Endothelial cell (in vitro differentiated cells): ENCODE measurements at places on chromosomes 6 and 20. TPM values are rescaled to one million over a fixed set of nuclear protein-coding genes. Genes with fewer than 3 reads are reported as not detected.
A peak's percentile ranks its signal among the peaks of the same experiment; 100 is the strongest.

GRCh38 chr6:68226460-68226859, 408.6 kb upstream of the ADGRB3 start:
- H3K4me3 ChIP-seq, result no peak overlapping the region
- peaks cover 1% of the 10 kb centered on the region for H3K27me3 ChIP-seq
- peak; percentile 8 for DNase-seq
- no peaks in the 10 kb centered on the region for H3K36me3 ChIP-seq
- no peak overlapping the region for H3K27ac ChIP-seq

- H3K27me3 ChIP-seq, result peaks cover 4% of the 10 kb centered on the region
- H3K4me3 ChIP-seq, result no peak overlapping the region
- H3K4me1 ChIP-seq, result no peaks in the 10 kb centered on the region
- no peak overlapping the region for H3K27ac ChIP-seq
These were observed 14.9 kb downstream of the BTN1A1 start for GRCh38 chr6:26514984-26515383.

- DNase-seq, result no peak
- H3K36me3 ChIP-seq, result no peaks in the 10 kb centered on the region
- no peak overlapping the region for H3K27ac ChIP-seq
- peaks cover 8% of the 10 kb centered on the region for H3K4me1 ChIP-seq
- H3K27me3 ChIP-seq, result no peaks in the 10 kb centered on the region
- H3K4me3 ChIP-seq, result no peak overlapping the region
These were observed 6.0 kb upstream of the AKAP12 start for GRCh38 chr6:151233731-151234130.

- peaks cover 2% of the 10 kb centered on the region for H3K27me3 ChIP-seq
- peaks cover 4% of the 10 kb centered on the region for H3K36me3 ChIP-seq
- no peak for DNase-seq
- no peak overlapping the region for H3K27ac ChIP-seq
These were observed 45.5 kb downstream of the MRPL14 start for GRCh38 chr6:44081753-44082152.

DNA sequence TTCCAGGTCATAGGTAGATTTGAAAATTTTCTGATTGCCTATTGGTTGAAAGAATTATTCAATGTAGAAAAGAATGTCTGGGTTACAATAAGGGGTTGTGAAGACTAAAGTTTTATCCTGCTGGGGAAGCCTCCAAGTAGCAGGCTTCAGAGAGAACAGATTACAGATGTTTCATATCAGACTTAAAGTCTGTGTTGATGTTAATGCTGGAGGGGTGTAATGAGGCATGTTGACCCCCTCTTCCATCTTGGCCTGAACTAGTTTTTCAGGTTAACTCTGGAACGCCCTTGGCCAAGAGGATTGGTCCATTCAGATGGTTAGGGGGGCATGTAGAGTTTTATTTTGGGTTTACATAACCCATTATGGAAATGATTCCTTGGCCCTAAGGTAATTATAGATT, 356.2 kb downstream of the UTRN start:
- DNase-seq, result no peak
- no peak overlapping the region for H3K27ac ChIP-seq
- H3K36me3 ChIP-seq, result no peaks in the 10 kb centered on the region
- no peaks in the 10 kb centered on the region for H3K4me1 ChIP-seq

DNA sequence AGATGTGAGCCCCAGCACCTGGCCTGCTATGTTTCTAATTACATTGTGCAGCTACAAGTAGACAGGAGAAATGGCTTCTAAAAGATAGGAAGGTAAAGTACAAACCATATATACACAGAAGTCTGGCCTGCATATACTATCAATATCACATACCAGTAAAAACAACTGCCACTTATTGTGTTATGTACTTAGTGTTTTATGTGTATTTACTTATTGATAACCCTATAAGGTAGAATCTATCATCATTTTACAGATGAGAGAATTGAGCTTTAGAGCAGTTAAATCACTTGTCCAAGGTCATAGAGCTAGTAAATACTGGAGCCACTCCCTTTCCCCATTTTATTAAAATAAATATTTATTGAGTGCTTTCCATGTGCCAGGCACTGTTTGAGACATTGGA, 102.4 kb upstream of the PRDM1 start:
- H3K27me3 ChIP-seq, result peaks cover 29% of the 10 kb centered on the region
- no peak overlapping the region for H3K4me3 ChIP-seq
- DNase-seq, result no peak
- peaks cover 15% of the 10 kb centered on the region for H3K4me1 ChIP-seq

DNA sequence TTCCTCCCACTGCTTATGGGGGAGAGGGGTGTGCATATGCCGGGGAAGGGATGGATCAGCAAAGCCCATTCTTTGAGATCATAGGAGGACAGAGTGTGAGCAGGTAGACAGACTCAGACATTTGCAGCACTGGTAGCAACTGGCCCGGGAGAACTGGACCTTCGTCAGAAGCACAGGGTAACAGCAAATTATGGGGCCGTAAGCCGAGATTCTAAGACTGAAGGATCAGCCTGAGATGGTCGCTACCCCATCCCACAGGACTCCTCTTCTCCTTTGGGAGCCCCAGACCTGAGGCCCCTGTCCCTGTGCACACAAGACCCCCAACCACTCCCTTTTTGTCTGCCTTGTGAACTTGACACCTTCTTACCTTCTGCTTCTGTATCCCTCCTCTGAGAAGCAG, 106.5 kb downstream of the TOX2 start:
- peaks cover 6% of the 10 kb centered on the region for H3K4me1 ChIP-seq
- H3K4me3 ChIP-seq, result no peak overlapping the region
- H3K27me3 ChIP-seq, result peaks cover 6% of the 10 kb centered on the region
- H3K27ac ChIP-seq, result no peak overlapping the region
- no peak for DNase-seq
- no peaks in the 10 kb centered on the region for H3K36me3 ChIP-seq

Gene SAMD3
- total RNA-seq, result 1.0 TPM
